NCI-H2107 (cell line): ENCODE measurements at places on chromosomes 12 and 14.

GRCh38 chr14:68208626-68209317 is 389.2 kb downstream of the RAD51B start:
- DNase-seq, result no peak

- no peak for DNase-seq
These were observed at the start of gene NXPH4 for GRCh38 chr12:57216014-57216911. TSS of gene NXPH4 (plus strand) at chr12:57216794. CDS start at chr12:57216970, 176 bp downstream.

DNA sequence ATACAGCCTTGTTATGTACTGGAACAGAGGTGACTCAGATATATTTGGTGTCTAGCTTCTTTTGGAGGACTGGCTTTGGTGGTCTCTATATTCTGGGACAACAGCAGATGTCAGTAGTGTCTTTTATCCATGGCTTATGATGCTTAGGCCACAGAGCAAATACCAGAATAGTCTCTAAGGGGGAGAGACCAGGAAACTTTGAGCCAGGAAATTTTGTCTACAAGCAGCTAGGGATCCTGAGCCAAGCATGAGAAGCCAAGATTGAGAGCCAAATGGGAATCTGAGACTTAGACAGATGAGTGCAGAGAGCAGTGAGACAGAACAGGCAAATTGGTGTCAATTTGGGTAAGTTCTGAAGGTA is 28.4 kb upstream of the PTPRR start:
- no peak for DNase-seq

DNA sequence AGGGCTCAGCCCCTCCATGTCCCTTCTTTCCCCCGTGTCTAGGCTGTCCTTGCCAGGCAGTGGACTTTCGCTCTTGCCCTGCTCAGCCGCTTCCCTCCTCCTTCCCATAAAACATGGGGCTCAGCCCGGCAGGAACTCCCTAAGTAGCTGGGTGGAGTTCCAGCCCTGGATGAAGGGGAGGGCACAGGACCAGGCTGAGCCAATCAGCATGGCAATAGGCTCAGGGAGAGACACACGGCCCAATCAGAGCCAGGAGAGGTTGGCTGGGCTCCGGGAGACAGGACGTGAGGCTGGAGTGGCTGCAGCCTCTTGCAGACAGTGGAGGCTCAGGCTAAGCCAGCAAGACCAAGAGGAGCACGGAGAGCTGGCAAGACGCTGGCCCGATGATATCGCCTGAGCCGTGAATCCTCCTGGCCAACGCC is 54.3 kb downstream of the GALNT9 start:
- DNase-seq, result no peak
